Tibial nerve (tissue), 4 donors: ENCODE measurements at places on chromosomes 11 and 22. TPM values are rescaled to one million over a fixed set of nuclear protein-coding genes. Genes with fewer than 3 reads are reported as not detected.

DNA sequence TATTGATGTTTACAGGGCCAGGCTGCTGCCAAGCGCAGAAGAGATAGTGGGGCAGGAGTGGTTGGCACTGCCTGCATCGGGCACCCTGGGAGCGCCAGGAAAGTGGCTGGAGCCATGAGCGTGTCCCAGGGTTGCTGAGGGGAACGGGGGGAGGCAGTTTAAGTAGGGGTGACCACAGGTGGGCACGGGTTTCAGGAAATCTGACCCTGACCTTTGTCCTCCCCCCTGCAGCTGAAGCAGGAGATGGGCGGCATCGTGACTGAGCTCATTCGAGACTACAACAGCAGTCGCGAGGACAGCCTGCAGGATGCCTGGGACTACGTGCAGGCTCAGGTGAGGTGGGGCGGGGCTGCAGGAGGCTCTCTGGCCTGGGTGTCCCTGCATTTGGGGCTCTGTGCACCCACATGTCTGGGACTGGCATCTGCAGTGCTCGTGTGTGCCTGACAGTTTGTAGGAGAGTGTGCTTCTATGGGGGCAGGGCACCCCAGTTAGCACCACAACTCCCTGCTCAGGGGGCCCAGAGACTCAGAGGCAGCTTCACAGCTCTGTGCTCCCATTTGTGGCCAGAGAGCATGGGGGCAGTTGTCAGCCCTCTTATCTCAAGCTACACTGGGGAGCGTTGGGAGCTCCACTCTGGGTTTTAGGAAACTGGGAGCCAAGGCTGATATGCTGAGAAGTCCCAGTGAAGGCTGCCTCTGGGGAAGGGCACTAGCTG is 49.7 kb downstream of the CD82 start:
- H3K4me3 ChIP-seq, result no peak overlapping the region
- no peaks in the 10 kb centered on the region for H3K36me3 ChIP-seq

- H3K27me3 ChIP-seq, result no peaks in the 10 kb centered on the region
- H3K4me3 ChIP-seq, result no peak overlapping the region
- no peak overlapping the region for H3K27ac ChIP-seq
These were observed 96.5 kb downstream of the ME3 start for GRCh38 chr11:86575927-86576326.

- peaks cover 62% of the 10 kb centered on the region for H3K4me1 ChIP-seq
- no peaks in the 10 kb centered on the region for H3K27me3 ChIP-seq
- H3K27ac ChIP-seq, result peak overlapping the region; percentile 81
- H3K4me3 ChIP-seq, result no peak overlapping the region
- H3K36me3 ChIP-seq, result no peaks in the 10 kb centered on the region
- no peak for DNase-seq
These were observed 27.7 kb downstream of the MICAL2 start for GRCh38 chr11:12137938-12138731.

GRCh38 chr11:127345819-127346459 is 345.4 kb upstream of the KIRREL3 start:
- no peak for DNase-seq
- H3K27ac ChIP-seq, result no peak overlapping the region
- H3K4me3 ChIP-seq, result peak overlapping the region; percentile 22
- no peaks in the 10 kb centered on the region for H3K4me1 ChIP-seq
- no peaks in the 10 kb centered on the region for H3K36me3 ChIP-seq

- H3K36me3 ChIP-seq, result no peaks in the 10 kb centered on the region
- no peaks in the 10 kb centered on the region for H3K27me3 ChIP-seq
- no peak for DNase-seq
- peak overlapping the region; percentile 88 for H3K27ac ChIP-seq
- peaks cover 20% of the 10 kb centered on the region for H3K4me1 ChIP-seq
These were observed 740 bp downstream of the EML3 start for GRCh38 chr11:62611705-62612365.

- H3K4me3 ChIP-seq, result peak overlapping the region; percentile 86
- H3K27ac ChIP-seq, result peak overlapping the region; percentile 99
- no peaks in the 10 kb centered on the region for H3K27me3 ChIP-seq
- H3K36me3 ChIP-seq, result peaks cover 10% of the 10 kb centered on the region
- peaks cover 8% of the 10 kb centered on the region for H3K4me1 ChIP-seq
These were observed 1.4 kb downstream of the KDM2A start for GRCh38 chr11:67120456-67120855.

The SLC17A6 gene
- not detected for total RNA-seq

The ART5 gene
- total RNA-seq, result not detected

The LMNTD2 gene
- total RNA-seq, result 2.0 TPM
